ENCODE measurements at places on chromosomes 5 and 9.

- no peak for DNase-seq
Measured at GRCh38 chr5:115257981-115258380, 4.7 kb downstream of the PGGT1B start.

DNA sequence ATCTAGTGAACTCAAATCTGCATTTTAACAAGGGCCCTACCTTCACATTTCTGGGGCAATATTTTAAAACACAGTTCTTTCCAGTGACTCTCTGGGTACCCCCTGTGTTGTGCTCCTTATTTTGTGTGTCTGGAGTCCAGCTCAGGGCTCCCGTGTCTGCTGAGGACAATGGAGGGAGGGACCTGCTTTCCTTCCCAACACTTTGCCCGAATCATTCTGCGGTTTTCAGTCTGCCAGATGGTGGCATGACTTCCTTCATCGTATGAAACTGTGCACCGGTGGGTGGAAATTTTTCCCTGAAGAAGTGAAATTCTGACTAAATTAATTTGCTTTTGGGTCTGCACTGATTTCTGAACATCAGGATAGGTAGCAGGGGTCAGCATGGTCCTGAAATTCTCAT lies 153.6 kb upstream of the CD180 start:
- peak; percentile 10 for DNase-seq

GRCh38 chr5:9626955-9627354 lies 3.2 kb downstream of the TAS2R1 start:
- no peak for DNase-seq

- no peak for DNase-seq
Measured at GRCh38 chr5:19745247-19745646, 242.8 kb downstream of the CDH18 start.

DNA sequence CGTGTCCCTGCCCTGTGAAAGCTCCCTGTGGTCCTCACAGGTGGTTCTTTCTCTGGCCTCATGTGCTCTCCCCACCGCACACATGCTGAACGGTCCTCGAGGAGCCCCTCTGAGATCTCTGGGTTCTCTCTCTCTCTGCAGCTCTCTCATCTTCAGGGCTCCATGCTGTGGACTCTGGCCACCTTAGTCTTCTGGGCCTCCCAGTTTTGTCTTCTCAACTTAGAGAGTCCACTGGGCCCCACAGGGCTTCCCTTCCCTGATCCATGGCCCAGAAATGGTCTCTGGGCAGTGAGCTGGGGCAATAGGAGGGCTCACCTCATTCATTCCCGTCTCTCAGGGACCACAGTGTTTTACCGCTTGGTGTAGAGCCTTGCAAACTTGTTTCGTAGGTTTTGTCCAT lies 26.4 kb downstream of the FGD3 start:
- DNase-seq = no peak

- no peak for DNase-seq
Measured at GRCh38 chr5:171747061-171747859, 38.4 kb upstream of the SMIM23 start.

DNA sequence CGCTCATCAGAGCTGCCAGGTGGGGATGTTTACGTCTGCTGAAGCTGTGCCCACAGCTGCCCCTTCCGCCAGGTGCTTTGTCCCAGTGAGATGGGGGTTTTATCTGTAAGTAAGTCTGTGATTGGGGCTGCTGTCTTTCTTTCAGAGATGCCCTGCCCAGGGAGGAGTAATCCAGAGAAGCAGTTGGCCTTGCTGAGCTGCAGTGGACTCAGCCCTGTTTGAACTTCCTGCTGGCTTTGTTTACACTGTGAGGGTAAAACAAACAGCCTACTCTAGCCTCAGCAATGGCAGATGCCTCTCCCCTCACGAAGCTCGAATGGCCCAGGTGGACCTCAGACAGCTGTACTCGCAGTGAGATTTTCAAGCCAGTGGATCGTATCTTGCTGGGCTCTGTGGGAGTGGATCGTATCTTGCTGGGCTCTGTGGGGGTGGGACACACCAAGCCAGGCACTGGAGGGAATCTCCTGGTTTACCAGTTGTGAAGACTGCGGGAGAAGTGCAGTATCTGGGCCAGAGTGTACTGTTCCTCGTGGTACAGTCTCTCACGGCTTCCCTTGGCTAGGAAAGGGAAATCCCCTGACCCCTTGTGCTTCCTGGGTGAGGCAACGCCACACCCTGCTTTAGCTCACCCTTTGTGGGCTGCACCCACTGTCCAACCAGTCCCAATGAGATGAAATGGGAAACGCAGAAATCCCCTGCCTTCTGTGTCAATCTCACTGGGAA lies 530.1 kb upstream of the DMAC1 start:
- no peak for DNase-seq

DNA sequence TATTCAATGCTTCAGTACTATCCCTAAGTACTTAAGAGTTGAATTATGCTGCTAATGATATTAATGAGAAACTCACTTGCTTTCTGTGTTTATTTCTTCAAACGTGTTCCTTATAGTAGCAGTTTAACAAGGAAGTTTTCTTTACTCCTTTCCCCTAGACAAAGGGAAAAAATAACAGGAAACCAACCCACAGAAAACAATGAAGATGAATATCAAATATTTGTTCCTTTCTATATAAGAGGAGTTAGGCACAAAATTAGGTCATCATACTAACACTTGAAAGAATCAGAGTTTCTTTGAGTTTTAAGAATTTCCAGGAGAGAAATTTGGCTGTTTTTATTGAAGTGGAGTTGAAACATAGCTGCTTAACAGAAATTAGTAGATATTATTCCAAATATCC lies 15.4 kb upstream of the OCLN start:
- DNase-seq = no peak

DNA sequence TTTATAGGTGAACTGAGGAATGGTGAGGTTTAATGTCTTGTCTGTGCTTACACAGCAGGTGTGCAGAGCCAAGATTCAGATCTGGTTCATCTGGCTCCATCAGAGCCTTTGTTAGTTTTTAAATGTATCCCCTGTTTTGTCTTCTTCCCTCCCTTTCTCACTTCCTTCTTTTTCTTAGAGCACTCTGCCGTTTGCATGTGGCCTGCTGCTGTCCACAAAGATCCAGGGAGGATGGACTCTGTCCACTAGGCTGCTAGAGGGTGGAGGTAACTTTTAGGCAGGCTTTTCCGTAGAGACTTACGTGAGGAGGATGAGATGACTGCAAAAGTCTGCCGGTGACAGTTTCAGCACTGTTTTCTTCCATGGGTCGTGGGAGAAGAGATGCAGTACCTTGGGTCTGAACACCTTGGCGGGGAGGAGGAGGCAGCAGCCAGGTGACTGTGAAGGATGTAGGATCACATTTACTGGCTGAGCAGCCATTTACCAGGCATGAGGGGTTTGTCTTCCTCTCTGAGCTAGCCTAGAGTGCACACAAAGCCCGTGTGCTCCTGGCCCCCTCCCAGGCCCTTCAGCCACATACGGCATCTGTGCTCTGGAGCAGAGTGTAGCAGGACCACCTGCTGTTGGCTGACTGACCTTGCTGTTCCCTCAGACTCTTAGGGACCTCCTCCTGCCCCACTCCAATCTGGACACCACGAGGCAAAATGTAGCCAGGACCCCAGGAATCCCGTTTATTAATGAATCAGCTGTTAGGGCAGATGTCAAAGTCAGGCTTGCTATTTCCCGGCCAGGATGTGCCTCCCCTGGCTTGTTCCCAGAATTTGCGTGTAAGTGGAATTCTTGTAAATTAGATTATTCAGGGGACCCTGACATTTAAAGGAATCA lies 1.8 kb downstream of the NTMT1 start:
- no peak for DNase-seq

- DNase-seq = no peak
Measured at GRCh38 chr5:171724468-171725204, 61.0 kb upstream of the SMIM23 start.

GRCh38 chr5:98292496-98292895 lies 481.0 kb upstream of the RGMB start:
- DNase-seq = no peak

DNA sequence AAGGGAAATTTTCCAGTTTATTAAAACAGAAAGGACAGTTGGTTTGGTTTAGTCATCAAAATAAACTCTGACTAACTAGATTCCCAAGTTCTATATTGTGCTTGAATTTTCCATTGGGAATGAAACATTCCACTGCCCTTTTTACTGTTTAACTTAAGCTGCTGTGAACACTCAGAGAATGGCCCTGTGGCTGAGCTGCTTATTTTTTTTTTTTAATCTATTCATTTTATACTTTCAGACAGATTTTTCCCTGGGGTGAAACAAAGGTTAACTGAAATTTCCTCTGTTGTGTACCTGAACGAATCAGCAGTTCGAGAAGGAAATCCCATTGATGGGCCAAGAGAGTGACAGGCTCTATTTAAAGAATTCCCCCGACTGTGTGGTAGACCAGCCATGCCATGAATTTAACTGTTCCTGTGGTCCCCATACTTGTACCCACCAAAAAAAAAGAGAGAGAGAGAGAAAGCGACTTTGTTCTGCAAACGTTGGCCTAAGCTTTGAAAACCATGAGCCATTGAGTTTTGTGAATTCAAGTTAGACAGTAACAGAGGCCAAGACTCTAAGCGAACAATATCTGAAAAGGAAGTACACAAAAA lies 138.7 kb upstream of the GRHPR start:
- no peak for DNase-seq

DNA sequence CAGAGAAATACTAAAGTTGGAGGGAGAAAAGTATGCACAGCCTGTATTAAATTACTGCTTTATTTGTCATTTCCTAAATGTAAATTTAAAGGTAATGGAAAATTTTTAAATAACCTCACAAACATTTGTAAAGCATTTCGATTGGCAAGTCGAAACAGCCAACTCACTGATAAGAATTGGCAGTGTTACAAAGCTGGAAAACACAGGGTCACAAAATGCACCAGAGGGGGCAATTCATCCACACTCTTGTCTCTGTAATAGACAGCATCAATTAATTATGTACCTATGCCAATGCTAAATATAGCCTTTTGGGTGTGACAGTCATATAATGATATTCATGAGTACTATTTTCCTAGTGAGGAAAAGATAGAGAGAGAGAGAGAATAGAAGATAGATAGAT lies 140.6 kb upstream of the PRLR start:
- DNase-seq = no peak

DNA sequence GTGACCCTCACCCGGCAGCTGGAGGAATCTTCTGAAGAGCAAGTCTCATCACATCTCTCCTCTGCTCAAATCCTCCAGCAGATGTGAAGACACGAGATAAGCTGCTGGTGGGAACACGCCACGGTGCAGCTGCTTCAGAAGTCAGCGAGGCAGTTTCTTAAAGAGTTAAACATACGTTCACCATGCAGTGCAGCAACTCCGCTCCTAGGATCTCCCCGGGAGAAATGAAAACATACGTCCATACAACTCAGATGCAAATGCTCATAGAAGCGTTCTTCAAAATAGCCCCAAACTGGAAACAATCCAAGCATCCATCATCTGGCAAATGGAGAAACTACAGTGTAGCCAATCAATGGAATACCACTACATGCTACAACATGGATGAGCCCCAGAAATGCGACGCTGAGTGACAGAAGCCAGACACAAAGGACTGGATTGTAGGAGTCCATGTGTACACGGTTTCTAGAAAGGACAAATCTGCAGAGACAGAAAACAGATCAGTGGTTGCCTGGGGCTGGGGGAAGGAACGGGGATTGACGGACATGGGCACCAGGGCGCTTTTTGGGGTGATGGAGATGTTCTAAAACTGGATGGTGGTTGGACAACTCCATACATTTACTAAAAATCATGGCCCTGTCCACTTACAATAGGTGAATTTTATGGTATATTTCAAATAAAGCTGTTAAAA lies 150.6 kb downstream of the COL23A1 start:
- DNase-seq = no peak

DNA sequence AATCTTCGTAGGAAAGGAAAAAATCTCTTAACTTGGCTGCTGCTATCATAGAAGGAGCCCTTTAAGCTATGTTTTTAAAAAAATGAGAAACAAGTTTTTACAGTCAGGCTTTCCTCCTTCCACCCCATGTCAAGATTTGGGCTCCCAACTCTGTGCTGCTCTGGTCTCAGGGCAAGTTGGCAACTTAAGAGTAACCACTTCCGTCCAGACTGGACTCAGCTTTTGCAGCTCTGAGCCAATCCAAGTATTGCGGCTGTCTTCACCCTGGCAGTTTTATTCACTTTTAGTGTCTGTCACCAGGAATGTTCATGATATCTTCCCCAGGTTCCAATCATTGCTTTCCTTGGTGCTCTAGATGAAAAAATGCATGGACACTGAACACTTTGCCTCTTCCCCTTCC lies 115.9 kb upstream of the GAS1 start:
- DNase-seq = no peak

DNA sequence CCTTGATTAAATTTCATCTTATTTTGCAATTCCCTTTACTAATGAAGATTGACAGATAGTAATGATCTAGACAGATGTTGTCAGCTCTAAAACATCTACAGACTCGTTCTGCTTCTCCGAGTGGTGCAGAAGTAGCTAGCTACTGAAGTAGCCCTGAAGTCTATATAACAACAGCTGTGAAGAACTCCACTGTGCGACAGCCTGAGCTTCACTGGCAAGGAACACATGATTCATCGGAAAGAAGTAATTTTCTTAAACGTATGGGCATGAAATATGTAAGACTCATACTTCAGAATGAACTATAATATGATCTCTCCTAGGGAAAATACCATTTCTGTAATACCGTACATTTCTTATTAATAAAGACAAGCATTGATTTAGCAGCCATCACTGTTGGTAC lies 96.2 kb downstream of the TRPM3 start:
- DNase-seq = no peak

- DNase-seq = no peak
Measured at GRCh38 chr5:126395198-126395597, 28.0 kb upstream of the GRAMD2B start.
